Stimulated activated CD8-positive, alpha-beta memory T cell treated with anti-CD3 and anti-CD28 coated beads, Interleukin-15, amount 100 ng/mL, for 4 hours (primary cell): ENCODE measurements at places on chromosomes 3 and 15.

DNA sequence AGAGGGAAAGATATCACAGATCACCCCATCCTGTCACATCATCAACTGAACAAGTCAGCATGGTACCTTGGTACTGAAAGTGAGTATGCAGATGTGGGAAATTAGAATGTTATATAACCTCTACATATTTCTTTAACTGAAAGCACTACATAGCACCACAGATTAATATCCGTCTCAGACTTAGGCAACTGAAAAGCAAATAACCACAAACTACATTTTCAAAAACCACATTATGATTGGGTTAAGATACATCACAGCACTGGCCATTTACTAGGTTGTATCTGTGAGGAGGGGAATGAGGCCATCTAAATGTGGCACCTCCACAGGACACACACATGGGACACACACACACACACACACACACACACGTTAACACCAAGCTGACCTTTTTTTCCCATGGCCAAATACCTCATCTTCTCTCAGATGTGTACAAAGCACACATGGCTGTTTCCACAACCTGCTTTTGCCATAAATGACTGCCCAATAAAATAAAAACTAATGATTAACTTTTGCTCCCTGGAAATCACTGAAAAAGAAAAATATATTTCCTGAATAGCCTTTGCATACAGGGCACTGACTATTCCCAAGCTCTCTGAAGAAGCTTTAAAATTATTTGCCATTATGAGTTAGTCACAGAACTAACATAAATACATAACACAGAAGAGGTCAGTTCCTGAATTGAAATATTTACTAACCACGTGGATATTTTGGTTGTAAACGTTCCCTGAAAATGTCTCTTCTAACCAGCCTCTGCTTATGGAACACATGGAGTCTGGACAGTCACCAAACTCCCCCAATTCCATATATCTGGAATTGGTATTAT lies 60.1 kb downstream of the SUMF1 start:
- DNase-seq = no peak

- no peak for DNase-seq
Measured at GRCh38 chr3:5494905-5495519, 307.5 kb downstream of the EDEM1 start.

GRCh38 chr15:37143351-37143750 lies 43.0 kb upstream of the MEIS2 start:
- no peak for DNase-seq

DNA sequence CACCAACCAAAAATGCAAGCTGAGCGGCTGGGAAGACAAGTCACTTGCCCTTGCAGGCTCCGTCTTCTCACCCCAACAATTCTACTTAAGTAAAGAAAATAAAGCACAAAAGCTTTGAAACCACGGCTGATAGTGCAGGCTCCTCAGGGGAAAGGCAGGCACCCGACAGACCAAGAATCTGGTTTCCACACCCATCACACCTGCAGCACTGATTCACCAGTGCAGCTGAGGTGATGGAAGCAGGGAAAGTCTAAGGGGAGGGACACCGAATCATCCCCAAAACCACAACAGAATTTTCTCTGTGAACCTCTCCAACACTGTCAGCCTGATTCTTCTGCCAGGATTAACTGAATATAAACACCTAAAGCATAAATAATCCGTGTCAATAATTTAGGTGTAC lies 62.0 kb upstream of the NSMCE3 start:
- DNase-seq = no peak
